ENCODE measurements at places on chromosomes 7 and 10.

DNA sequence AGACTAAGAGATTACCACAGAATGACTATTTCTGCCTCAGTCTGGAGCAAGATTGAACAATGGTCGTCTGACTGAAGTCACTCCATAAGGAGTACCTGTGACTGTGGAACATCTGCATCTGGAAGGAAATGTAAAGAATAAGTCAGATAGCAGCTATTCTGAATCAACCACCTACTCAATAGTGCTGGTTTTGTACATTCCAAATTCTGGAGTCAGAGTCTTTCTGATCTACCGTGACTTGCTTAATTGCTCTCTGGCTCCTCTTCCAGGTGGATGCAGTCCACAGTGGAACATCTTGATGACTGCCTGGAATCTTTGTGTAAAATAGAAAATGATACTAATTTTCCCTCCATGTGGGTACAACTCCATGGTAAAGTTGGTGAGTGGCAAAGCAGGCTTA, 156.3 kb upstream of the SEMA3C start:
- H3K4me1 ChIP-seq = no peaks in the 10 kb centered on the region
- H3K4me3 ChIP-seq = no peak overlapping the region
- no peak overlapping the region for H3K27ac ChIP-seq
- peaks cover 14% of the 10 kb centered on the region for H3K36me3 ChIP-seq

DNA sequence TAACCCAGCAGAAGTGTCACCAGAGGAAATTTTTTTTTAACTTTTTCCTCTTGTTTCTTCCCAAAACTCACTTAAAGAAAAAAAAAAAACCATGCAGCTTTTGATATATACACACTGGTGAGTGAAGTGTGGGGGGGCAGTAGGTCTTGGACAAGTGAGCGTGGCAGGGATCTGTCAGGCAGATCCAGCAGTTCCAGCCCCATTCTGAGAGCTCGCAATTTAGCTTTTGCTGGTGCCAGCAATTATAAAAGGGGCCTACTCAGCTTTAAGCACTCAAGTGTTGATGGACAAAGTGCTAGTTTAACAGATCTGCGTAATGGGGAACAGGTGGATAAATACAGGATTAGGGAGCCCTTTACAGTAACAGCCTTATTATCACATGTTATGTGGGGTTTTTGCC, 619.2 kb upstream of the GALNT17 start:
- no peak overlapping the region for H3K27ac ChIP-seq
- H3K27me3 ChIP-seq = peaks cover 3% of the 10 kb centered on the region
- H3K4me1 ChIP-seq = peaks cover 17% of the 10 kb centered on the region
- H3K36me3 ChIP-seq = peaks cover 14% of the 10 kb centered on the region
- no peak for DNase-seq
- H3K4me3 ChIP-seq = no peak overlapping the region

- H3K4me1 ChIP-seq = peaks cover 35% of the 10 kb centered on the region
- H3K27ac ChIP-seq = no peak overlapping the region
- peaks cover 24% of the 10 kb centered on the region for H3K36me3 ChIP-seq
- H3K4me3 ChIP-seq = peak overlapping the region; percentile 87
These were observed 733 bp downstream of the PRKCQ start for GRCh38 chr10:6579183-6579903.

GRCh38 chr10:72557362-72557761, 68.5 kb downstream of the MICU1 start:
- no peak for DNase-seq
- H3K27me3 ChIP-seq = no peaks in the 10 kb centered on the region
- peaks cover 46% of the 10 kb centered on the region for H3K36me3 ChIP-seq
- no peaks in the 10 kb centered on the region for H3K4me1 ChIP-seq
- no peak overlapping the region for H3K27ac ChIP-seq

DNA sequence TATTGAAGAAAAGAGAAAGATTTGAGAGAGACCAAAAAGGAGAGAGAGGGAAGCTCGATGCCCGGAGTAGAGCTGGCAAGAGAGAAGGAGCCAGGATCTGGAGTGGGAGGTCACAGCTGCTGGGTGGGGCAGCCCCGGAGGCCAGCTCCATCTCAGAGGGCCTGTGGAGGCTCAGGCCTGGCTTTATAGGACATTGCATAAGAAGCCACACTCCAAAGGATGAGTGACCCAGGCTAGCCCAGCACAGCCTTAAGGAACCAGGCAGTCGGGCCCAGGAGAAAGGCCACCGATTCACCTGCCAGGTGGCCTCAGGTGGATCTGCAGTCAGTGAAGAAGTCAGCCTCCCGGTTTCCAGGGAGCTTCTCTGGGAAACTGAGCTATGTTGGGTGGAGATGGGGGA, 676 bp downstream of the PLAC9 start:
- H3K36me3 ChIP-seq = no peaks in the 10 kb centered on the region
- peak overlapping the region; percentile 73 for H3K4me3 ChIP-seq
- peaks cover 6% of the 10 kb centered on the region for H3K4me1 ChIP-seq
- peaks cover 61% of the 10 kb centered on the region for H3K27me3 ChIP-seq
- no peak overlapping the region for H3K27ac ChIP-seq

DNA sequence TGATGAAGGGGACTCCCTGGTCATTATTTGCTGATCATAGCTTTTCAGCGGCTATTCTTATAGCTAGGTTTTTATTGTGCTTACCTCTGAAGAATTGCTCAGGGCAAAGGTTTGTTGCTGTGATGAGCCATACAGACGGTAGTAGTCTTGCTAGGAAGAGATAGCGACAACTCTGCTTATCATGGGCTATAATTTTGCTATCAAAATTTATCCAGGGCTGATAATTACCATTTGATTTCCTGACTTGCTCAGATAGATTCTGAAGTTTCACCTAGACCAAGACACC, 103.9 kb downstream of the CFAP58 start:
- no peaks in the 10 kb centered on the region for H3K27me3 ChIP-seq
- H3K4me3 ChIP-seq = no peak overlapping the region
- H3K27ac ChIP-seq = no peak overlapping the region

- H3K36me3 ChIP-seq = peaks cover 70% of the 10 kb centered on the region
- H3K4me1 ChIP-seq = peaks cover 61% of the 10 kb centered on the region
- DNase-seq = no peak
- H3K27ac ChIP-seq = no peak overlapping the region
These were observed 191.3 kb upstream of the CDCA7L start for GRCh38 chr7:22137026-22137425.

GRCh38 chr10:131049016-131049415, 262.5 kb downstream of the TCERG1L start:
- no peak overlapping the region for H3K4me3 ChIP-seq
- DNase-seq = no peak
- H3K27me3 ChIP-seq = peaks cover 72% of the 10 kb centered on the region
- H3K27ac ChIP-seq = no peak overlapping the region

DNA sequence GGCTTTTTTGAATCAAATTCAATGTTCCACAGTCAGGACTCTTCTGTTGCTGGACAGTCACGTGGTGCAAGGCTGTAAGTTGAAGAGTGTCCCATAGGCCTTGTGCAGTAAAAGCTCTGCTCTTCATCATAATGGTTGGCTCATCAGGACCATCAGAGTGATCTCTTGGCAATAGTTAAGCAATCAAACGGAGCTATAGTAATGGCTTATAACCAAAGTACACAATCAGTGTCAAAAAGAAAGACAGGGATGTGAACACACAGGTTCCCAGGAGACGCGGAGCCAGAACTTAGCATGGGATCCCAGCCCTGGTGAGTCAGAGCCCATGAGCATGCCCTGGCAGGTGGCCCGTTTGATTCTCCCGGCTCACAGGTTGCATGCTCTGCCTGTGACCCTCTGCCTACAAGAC, 10.8 kb upstream of the GPNMB start:
- no peak overlapping the region for H3K4me3 ChIP-seq
- peaks cover 4% of the 10 kb centered on the region for H3K27me3 ChIP-seq
- H3K4me1 ChIP-seq = peaks cover 26% of the 10 kb centered on the region
- H3K27ac ChIP-seq = no peak overlapping the region

DNA sequence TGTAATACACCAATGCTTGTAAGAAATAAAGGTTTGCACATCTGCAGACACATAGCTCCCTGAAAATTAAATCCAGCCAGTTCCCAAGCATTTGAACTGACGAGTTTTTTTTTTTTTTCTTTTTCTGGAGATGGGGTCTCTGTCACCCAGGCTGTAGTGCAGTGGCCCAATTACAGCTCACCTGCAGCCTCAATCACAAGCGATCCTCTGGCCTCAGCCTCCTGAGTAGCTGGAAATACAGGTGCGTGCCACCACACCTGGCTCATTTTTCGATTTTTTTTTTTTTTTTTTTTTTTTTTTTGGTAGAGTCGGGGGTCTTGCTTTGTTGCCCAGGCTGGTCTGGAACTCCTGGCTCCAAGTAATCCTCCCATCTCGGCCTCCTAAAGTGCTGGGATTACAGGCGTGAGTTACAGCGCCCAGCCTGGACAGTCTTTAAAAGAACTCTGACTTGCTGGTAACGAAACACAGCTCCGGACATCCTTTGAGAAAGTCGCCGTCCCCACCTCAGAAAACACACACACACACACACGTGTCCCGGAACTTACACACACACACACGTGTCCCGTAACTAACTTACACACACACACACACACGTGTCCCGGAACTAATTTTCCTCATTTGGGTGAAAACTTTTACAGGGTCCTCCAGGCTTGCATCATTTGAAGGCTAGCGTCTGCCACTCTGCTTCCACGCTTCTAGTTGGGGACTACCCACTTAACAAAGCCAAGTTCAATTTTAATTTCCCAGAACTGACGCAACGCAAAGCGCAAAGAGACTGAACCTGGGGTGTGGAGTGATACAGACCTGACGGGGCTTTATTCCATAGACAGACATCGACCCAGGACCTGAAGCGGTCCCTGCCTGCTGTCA, 18.6 kb downstream of the OCM2 start:
- DNase-seq = no peak
- H3K27me3 ChIP-seq = peaks cover 22% of the 10 kb centered on the region

DNA sequence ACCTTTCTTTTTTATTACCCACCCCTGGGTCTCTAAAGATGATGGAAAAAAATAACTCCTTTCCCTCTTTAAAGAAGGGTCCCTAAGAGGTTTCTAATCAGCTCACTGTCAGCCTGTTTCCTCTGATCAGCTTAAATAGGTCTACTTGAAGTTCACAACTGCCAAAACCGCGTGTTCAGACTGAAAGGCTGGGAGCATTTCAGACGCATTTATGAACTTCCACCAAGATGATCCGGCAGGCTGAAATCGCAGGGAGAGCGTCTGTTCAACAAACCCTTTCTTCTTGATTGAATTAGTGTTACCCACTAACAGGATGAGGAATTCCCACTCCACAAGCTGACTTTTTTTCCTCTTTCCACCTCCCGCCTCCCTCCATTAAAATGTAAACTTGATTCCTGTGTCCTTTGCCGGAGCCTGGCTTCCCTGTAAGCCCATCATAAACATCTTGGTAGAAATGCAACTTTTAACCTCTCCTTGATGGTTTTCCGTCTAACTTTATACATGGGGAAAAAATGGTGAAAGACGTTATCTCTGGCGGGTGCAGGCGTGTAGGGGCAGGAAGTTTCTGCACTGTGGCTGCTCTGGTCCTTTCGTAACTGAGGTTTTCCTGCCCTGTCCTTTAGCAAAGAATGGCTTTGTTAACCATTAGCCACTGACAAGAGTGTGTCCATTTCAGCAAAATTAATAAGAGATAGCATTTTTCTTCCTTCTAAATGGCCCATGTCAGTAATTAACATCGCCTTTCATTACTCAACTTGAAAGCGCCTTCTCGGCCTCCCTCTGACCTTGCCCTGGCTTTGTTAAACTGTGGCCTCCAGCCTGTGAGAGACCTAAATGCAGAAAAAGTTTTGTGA, 130.7 kb downstream of the BAMBI start:
- no peak for DNase-seq
- peaks cover 76% of the 10 kb centered on the region for H3K4me1 ChIP-seq
- H3K4me3 ChIP-seq = peak overlapping the region; percentile 57
- H3K36me3 ChIP-seq = no peaks in the 10 kb centered on the region
- peaks cover 5% of the 10 kb centered on the region for H3K27me3 ChIP-seq

GRCh38 chr10:36440539-36440938, 684.9 kb upstream of the ANKRD30A start:
- H3K4me3 ChIP-seq = no peak overlapping the region
- H3K36me3 ChIP-seq = no peaks in the 10 kb centered on the region
- no peaks in the 10 kb centered on the region for H3K4me1 ChIP-seq

DNA sequence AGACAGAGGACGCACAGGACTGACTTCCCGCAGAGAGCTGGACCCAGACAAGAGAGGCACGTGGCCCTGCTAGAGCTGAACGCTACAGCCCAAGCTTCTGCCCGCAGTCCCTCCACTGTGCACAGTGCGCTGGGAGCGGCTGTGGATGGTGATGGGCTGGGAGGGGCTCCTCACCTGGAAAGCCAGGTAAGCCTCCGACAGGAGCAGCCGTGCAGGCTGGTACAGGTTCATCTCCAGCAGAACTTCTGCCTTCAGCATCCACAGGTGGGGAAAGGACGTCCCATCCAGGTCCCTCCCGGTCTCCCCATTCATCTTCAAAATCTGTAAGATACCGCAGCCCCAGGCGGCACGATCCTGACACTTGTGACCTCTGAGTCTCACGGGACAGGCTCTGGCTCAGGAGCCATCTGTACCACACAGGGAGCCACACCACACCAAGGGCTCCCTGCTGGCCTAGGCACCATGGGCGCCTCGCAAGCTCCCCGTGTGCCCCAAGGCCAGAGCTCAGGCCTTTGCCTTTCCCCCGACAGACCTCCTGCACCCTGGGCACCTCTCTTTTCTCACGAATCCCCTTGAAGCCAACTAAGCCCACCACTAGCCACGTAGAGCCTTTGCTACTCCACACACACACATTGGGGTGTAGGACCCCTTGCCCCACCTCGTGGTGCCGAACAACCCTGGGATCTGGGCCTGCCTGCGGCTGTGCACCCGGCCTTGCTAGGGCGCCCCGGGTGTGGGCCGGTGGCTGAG, 76.3 kb downstream of the CFAP46 start:
- H3K4me1 ChIP-seq = peaks cover 61% of the 10 kb centered on the region
- H3K36me3 ChIP-seq = no peaks in the 10 kb centered on the region
- no peak overlapping the region for H3K4me3 ChIP-seq
- DNase-seq = no peak
- peaks cover 14% of the 10 kb centered on the region for H3K27me3 ChIP-seq

- H3K36me3 ChIP-seq = no peaks in the 10 kb centered on the region
- H3K4me1 ChIP-seq = peaks cover 4% of the 10 kb centered on the region
- H3K4me3 ChIP-seq = no peak overlapping the region
- H3K27me3 ChIP-seq = peaks cover 14% of the 10 kb centered on the region
These were observed 56.5 kb downstream of the FIGNL1 start for GRCh38 chr7:50393547-50394252.

- H3K27ac ChIP-seq = no peak overlapping the region
- peaks cover 14% of the 10 kb centered on the region for H3K27me3 ChIP-seq
- DNase-seq = no peak
- no peaks in the 10 kb centered on the region for H3K36me3 ChIP-seq
- H3K4me1 ChIP-seq = peaks cover 9% of the 10 kb centered on the region
These were observed 46.8 kb downstream of the PDE1C start for GRCh38 chr7:32023376-32023775.

DNA sequence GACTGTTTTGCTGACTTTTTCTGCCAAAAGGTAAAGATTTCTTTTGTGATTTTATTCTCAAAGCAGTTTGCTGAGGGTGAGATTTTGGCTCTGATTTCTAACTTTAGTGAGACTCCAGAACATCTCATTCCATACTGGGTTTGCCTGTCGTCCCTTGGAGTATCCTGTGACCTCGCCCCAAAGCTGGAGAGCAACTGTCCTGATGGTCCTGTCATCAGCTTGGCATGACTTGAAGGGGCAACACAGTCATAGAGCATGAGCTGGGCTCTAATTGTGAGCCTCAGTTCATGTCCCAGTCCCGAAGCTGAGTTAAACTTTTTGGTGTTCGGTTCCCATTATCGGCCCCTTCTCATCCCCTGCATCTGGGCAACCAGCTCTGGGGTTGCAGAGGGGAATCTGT, 23.4 kb downstream of the C10orf90 start:
- H3K36me3 ChIP-seq = no peaks in the 10 kb centered on the region
- no peak for DNase-seq
- peaks cover 3% of the 10 kb centered on the region for H3K27me3 ChIP-seq

- no peak overlapping the region for H3K4me3 ChIP-seq
- no peaks in the 10 kb centered on the region for H3K27me3 ChIP-seq
- no peak overlapping the region for H3K27ac ChIP-seq
- peaks cover 12% of the 10 kb centered on the region for H3K4me1 ChIP-seq
- DNase-seq = peak; percentile 37
These were observed 128.0 kb downstream of the MBL2 start for GRCh38 chr10:52644373-52645186.

Measured in nephron progenitor cell (in vitro differentiated cells).